Mononuclear cell (primary cell): ENCODE measurements at places on chromosomes 2 and 18. TPM values are rescaled to one million over a fixed set of nuclear protein-coding genes. Genes with fewer than 3 reads are reported as not detected.

Gene PER2
- total RNA-seq: 18.7 TPM

Gene ST6GAL2
- 0.21 TPM for total RNA-seq

Gene CCDC141
- total RNA-seq: 33.9 TPM

Gene RAPGEF4
- total RNA-seq: 2.4 TPM

Gene CYP26B1
- under 0.01 TPM for total RNA-seq

Gene FNDC4
- 0.10 TPM for total RNA-seq

Gene PSMA8
- 0.42 TPM for total RNA-seq

Gene RFX8
- total RNA-seq: 0.21 TPM

Gene STAT4
- 163 TPM for total RNA-seq

Gene MDH1B
- not detected for total RNA-seq

Gene BMP10
- not detected for total RNA-seq

Gene PIEZO2
- total RNA-seq: 0.21 TPM

Gene PLEKHM3
- 22.7 TPM for total RNA-seq

Gene SPC25
- 1.3 TPM for total RNA-seq

Gene FIGN
- total RNA-seq: not detected
